Suppressor macrophage treated with lipopolysaccharide for 1 hour (primary cell): ENCODE measurements at places on chromosomes 6 and 20.

DNA sequence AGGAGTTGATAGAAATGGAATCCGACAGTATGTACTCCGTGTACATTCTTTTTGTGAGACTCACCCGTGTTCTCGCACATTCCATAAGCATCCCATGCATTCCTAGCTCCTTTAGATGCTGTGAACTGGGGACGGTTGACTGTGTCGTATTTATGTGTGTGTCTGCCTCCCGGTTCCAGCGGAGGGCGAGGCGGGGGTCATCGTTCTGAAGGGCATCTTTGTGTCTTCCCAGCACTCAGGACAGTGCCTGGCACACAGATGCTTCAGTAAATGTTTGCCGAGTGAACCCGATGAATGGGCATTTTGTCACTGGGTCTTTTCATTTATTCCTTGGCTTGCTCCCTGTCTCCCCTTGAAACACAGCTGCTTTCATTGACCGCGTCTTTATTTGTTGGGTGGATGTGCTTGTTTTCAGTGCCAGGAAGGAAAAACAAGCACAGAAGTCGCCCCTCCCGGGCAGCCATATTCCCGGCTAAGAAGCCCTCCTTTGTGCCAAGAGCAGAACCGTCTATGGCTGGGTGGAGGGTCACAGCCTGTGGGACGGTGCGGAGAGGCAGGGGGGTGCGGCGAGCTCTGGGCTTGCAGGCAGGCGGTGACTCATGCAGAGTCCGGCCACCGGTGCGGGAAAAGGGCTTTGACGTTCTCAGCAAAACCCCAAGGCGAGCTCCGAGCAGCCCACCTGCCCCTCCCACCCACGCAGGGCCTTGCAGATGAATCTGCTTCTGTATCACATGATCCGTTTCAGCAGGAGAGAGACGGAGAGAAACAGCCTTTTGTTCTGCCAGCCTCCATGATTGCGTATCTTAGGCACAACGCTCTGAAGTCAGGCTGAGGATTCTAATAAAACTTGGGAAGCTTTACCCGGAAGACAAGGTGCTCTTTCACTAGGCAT lies 11.2 kb upstream of the PSMG4 start:
- DNase-seq: peak; percentile 29

- DNase-seq: peak; percentile 56
These were observed 542 bp downstream of the FGD2 start for GRCh38 chr6:37005827-37006567.

DNA sequence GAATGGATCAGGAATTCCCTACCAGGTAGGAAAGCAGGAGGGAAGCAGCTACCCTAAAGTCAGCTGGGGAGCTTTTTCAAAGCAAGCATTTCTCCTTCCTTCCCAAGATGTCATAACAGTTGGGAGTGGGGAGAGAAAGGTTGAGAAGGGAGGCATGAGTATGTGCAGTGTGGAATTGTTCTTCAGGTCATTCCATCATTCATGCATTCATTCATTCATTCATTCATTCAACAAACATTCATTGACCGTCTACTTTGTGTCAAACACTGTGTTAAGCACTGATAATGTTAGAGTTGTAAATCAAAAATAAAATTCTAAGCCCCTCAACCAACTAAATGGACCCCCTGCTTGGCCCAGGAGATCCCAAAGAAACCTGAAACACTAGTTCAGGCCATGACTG lies 49.2 kb upstream of the FAM184A start:
- DNase-seq: no peak

- no peak for DNase-seq
These were observed 443.8 kb downstream of the BCKDHB start for GRCh38 chr6:80550281-80550680.

DNA sequence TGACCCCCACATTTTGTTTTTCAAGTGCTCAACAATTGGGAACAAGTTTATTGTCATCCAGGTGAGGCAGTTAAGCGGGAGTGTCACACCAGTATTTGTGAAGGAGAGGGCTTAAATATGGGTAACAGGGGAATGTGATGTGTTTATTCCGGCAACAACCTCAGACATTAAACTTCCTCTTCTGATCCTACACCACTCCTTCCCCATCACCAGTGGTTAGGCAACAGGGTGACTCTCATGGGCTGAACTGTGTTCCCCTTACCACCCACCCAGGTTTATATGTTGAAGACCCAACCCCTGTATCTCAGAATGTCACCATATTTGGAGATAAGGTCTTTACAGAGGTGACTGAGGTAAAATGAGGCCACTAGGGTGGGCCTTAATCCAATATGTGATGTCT lies 52.1 kb upstream of the RNF182 start:
- peak; percentile 82 for DNase-seq

DNA sequence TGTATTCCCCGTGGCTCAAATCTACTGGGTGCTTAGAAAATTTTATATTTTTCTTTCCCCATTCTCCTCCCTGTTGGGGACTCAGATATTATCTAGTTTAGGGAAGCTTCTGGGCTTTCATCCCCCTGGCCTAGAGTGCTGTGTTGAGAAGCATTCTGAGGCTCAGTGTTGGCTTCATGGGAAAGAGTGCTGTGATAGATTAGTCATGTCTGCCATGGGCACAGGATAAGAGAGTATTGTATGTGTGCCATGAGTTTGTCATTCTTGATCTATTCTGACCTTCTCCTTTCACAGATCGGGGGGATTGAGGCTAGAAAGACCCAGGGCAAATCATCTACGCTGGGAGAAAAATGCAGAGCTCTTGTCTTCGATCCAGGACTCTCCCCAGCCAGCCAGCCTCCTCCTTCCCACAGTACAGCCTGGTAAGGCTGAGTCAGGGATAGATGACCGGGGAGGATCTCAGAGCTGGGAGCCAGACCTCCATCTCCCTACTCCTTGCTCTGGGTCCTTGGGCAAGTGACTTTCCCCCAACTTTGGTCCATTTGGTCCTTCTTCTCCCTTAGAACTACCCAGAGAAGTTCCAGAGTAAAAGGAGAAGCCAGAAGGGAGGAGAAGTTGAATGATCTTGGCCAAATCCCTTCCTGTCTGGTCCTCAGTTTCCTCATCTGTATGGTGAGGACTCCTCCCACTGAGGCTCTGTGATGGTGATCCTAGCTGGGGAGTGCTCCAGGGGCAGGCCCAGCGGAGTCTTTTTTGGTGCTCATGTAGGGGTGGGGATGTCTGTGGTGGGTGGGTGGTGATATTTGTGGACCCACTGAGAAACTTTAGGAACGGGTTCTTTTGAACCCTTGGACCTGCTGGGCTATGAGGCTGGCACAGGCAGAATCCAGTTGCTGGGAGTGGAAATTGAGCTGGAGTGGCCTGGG lies 5.0 kb downstream of the SRC start:
- no peak for DNase-seq

DNA sequence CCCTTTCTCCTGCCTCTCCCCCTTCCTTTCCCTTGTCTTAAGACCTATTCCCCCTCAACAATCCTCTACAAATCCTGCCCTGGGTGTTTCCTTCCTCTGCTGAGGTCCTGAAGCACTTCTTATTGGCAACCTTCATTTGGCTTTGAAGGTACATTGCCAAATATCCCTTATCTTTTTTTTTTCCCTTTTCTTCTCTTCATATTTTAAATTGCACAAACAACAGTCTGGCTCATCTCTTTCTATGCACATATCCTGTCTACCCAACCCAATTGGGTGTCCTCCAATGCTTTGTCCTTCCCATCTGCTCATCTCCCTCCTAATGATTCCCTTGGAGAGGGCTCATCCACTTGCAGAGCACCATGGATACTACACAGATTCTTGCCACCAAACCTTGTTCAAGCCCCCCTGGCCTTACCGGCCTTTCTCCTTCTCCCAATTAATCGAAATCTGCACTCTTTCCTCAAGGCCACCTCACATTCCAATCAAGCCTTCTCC lies 537.9 kb upstream of the JARID2 start:
- no peak for DNase-seq

DNA sequence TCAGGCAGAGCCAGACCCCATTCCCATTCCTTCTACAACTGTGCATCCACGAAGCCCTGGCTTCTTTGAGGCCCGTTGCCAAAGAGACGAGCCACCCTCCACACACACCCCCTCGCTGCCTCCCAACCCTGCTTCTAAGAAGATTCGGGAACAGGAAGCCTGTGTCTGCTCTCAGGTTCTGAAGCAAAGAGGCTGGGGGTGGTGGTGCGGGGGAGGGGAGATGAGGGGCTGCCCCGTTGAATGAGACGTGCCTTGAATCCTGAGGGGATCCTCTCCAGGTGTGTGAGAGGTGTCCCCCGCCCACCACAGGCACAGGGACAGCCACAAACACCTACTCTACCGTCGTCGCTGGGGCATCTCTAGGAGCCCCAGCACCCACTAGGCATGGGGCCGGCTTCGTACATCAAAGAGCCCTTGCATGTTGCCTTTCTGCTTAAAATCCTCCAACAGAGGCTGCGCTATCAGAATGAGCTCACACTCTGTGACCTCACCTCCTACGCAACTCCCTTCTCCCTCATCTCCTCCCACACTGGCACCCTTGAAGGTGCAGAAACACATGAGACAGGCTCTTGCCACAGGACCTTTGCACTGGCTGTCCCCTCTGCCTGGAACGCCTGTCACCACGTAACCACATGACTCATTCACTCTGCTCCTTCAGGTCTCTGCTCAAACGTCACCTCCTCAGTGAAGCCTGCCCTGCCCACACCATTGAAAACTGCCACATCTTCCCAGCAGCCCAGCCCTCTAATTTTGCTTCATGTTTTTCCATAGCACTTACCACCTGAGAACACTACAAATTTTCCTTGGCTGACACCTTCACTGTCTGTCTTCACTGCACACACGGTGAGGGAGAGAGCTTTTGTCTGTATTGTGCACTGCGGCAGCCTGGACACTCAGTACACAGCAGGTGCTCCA lies 58.5 kb downstream of the PREX1 start:
- peak; percentile 85 for DNase-seq

DNA sequence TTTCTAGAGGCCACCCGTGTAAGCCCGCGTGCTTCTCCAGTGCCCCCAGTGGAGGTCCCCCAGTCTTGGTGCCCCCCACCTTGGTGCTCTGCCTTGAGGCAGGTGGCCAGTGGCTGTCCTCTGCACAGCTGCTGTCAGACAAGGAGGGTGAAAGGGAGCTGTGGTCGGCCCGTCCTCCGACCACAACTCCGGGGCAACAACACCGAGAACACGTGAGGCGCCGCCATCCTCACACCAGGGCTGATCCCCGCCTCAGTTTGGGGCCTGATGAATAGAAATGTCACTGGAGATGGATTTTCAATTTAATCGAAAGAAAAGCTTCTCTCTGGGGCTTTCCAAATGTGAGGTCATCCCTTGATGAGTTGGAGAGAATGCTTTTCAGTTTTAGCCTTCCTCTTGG lies 304.6 kb downstream of the CDH4 start:
- no peak for DNase-seq
